Amniotic stem cell (primary cell): ENCODE measurements at places on chromosomes 7 and 10.

- DNase-seq: no peak
Measured at GRCh38 chr7:138665669-138666140, 35.5 kb downstream of the SVOPL start.

GRCh38 chr10:98246911-98247805, 20.8 kb downstream of the LOXL4 start:
- no peak for DNase-seq

DNA sequence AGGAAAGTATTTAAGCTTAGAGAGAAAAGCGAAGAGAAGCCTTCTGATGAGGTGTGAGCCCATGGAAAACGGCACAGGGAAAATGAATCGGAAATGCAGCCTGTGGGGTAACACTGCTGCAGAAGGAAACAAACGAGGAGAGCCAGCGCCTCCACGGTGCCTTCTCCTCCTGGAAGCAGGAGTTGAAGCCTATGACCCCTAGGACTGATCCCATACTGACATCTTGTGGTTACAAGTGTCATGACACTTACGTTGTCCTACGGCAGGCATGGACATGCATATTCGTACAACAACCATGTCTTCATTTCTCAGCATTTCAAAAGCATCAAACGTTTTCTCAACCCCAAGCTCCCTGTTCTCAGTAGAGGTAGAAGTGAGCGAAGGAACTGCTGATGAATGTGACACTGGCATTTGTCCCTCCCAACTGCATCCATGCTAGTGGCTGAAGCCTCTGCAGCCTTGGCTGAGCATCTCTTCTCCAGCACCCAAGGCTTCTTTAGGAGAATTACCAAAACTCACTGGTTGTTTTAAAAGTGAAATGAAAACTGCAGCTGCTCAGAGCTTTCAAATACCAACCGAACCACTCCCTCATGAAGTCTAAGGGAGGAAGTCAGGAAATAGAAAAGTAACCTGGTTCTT, 160.2 kb downstream of the JAZF1 start:
- no peak for DNase-seq

GRCh38 chr7:33979807-33980355, 74.5 kb downstream of the BMPER start:
- no peak for DNase-seq

GRCh38 chr7:54394834-54395233, 147.3 kb upstream of the VSTM2A start:
- no peak for DNase-seq

DNA sequence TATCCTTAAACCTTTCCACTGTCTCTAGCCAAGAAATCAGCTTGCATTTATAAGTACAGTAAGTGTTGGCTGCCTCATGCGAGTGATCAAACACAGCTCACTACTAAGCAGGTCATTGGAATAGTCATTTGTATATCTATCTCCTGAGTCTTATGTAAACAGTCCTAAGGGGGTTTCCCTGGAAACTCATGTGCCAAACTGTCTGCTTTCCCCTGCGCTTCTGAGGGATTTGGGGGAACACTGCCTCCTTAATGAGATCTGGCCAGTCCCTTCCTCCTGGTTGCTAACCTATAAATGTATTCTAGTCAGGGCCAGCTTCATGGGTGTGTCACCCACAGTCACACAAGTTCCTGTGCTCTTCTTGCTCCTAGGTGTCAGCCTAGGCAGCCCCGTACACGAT, 133.1 kb downstream of the CD36 start:
- no peak for DNase-seq

DNA sequence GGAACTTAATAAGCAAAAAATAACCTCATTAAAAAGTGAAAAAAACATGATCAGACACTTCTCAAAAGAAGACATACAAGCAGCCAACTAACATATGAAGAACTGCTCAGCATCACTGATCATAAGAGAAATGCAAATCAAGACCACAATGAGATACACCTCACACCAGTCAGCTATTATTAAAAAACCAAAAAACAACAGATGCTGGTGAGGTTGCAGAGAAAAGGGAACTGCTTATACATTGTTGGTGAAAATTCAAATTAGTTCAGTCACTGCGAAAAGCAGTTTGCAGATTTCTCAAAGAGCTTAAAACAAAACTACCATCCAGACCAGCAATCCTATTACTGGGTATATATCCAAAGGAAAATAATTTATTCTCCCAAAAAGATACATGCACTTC, 513.3 kb downstream of the MDFIC start:
- DNase-seq: no peak

DNA sequence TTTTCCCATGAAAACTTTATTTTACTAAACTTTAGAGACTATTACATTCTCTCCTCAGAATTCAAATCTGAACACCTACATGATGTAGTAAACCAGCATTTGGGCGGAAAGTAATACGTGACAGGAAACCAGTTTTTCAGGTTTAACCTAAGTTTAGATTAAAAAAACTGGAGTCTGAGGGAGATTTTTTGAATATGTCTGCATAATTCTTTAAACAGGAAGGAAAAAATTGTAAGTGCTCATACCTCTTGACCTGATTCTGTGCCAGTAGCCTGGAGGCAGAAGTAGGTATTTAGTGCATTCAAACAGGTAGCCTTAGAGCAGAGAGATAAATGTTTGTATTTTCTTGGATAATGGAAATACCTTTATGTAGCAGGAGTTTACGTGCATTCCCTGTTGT, 224.3 kb downstream of the MDFIC start:
- no peak for DNase-seq

- DNase-seq: no peak
Measured at GRCh38 chr10:32446536-32447406, 831 bp downstream of the CCDC7 start.

GRCh38 chr10:28853195-28853594, 175.9 kb downstream of the BAMBI start:
- no peak for DNase-seq

DNA sequence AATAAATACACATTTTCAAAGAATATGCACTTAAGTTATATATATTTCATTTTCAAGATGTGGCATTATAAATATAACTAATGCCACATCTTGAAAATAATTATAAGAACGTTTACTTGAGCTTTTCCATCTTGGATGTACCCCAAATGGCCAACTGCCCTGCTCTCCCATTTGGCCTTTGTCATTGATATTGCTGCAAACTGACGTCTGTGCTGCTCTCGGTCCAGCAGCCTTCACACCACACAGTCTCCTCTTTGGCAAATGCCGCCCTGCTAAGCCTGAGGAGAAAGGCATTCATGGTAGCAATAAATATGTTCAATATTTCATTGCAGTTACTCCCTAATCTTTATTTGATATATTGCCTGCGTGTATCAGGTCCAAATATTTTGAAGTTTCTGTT, 384.6 kb upstream of the ADARB2 start:
- DNase-seq: no peak

- no peak for DNase-seq
Measured at GRCh38 chr7:80453699-80454340, 58.0 kb downstream of the GNAT3 start.
